ENCODE measurements at places on chromosomes 2 and 18.

DNA sequence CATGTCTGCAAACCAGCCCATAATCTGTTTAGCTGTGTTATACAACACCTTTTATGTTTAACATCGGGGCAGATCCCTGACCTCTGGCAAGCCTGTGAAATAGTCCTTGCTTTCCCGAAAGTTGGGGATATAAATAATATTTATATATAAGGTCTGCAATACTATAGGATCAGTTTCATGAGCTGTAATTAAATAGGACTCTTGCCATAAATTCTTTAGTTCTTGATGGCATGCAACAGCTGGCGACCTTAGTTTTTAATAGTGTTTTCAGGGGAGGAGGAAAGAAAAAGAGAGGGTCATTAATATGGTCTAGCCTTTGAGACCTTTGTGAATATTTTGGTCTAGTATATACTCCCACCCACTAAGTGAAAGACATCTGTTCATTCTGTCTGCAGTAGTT is 166.5 kb downstream of the MTX2 start:
- DNase-seq, result no peak

GRCh38 chr18:28831908-28832307 is 655.0 kb upstream of the CDH2 start:
- DNase-seq, result no peak

DNA sequence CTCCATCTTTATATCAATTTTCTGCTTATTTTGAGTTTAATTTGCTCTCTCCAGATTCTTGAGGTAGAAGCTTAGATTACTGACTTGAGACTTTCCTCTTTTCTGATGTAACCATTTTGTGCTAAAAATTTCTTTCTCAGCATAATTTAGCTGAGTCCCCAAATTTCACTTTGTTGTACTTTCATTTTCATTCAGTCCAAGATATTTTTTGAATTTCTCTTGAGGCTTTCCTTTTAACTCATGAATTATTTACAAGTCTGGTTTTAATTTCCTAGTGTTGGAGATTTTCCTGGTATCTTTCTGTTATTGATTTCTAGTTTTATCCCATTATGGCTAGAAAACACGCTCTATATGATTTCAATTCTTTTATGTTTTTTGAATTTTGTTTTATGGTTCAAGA is 144.7 kb upstream of the PGAP1 start:
- DNase-seq, result no peak

DNA sequence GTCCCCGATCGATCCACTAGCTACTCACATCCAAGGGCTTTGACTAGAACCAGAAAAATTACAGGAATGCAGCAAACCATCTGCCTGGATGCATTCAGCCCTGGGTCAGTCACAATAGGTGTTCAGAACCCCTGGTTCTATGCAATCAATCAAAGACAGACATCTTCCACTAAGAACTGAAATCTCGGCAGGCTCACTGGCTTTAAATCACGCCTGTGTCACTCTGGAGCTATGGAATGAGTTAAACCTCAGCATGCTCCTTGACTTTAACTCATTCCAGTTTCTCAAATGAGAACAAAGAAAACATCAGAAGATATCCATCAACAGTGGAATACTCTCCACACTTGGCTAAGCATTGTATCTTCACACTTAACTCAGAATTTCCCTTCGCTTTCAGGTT is 68.1 kb upstream of the SPTBN1 start:
- DNase-seq, result no peak

DNA sequence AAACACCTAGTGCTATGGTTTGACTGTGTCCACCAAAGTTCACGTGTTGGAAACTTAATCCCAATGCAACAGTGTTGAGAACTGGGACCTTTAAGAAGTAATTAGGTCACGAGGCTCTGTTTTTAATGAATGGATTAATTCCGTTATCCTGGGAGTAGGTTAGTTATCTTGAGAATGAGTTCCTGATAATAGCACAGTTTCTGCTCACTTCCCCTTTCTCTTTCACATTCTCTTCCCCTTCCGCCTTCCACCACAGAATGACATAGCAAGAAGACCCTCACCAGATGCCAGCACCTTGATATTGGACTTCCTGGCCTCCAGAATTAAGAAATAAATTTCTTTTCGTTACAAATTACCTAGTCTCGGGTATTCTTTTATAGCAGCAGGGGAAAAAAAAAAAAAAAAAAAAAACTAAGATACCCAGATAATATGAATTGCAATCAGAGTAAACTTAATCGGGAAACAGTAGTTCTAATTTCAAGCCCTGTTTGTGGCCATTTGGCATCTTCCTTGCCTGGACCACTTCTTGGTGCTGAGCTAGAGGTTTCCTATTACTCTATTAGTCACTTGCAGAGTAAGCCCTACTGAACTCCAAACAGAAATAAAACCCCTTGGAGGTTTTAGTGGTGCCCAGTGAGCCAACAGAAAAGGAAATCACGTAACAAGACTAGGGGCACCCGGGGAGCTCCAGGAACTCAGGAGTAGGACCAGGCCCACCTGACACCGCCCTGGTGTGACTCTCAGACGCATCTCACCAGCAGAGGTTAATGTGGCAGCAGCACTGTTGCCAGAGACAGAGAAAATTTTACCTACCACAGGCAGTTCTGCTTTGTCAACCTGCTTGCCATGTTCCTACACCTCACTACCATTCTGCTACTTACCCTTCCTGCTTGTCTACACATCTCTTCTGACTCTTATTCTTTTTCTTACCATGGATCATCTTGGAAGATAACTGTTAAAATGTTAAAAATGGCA is 147.6 kb upstream of the CAB39 start:
- no peak for DNase-seq

DNA sequence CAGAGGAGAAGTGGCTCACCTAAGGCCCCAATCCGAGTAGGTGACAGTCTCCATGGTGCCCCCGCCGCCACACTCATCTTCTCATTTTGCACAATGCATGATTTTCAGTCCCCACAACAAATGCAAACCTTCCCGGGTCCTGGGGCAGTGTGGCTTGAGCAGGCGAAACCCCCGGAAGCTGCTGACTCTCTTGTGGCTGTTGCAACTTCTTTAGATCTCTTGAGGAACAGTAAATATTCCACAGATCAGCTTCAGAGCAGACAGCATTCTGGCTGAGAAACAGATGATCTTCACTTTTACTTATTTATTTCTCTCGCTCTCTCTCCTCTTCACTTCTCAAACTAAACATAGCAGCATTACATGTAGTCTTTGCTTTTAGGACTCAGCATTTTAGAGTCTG is 51.9 kb downstream of the ASAP2 start:
- no peak for DNase-seq

DNA sequence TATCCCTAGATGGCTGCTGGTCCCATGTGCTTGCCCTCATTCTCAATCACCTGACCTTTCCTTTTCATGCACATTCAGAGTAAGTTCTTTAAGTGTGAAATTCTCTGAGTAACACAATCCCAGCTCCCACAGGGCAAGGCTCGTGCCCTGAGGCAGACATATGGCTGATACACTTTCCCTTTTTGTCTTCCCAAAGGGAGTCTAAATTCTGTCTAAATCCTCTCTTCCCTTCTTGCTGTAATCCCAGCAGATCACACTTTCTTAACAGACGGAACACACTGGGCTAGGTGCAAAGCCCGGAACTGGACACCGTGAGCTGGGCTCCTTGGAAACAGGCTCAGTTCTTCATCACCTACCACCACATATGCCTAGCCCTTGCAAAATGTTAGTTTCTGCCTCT is 147.6 kb downstream of the GALNT14 start:
- no peak for DNase-seq

GRCh38 chr2:236568068-236568921 is 1.3 kb upstream of the ACKR3 start:
- DNase-seq, result peak; percentile 35

GRCh38 chr2:241573741-241574140 is 15.2 kb downstream of the BOK start:
- no peak for DNase-seq

DNA sequence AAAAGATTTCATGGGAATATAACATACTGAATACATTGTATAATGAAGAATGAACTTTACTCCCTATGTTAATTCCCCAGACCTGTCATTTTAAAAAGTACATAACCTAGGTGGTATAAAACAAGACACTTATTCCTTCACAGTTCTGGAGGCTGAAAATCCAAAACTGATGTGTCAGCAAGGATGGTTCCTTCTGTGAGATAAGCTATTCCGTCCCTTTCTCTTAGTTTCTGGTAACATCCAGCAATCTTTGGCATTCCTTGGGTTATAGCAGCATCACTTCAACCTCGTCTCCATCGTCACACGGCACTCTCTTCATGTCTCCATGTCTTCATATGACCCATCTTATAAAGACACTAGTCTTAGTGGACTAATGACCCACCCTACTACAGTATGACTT is 93.9 kb downstream of the ASXL2 start:
- no peak for DNase-seq

GRCh38 chr18:68723539-68723938 is 8.6 kb upstream of the TMX3 start:
- DNase-seq, result no peak

- DNase-seq, result peak; percentile 73
These were observed 41.6 kb downstream of the PKDCC start for GRCh38 chr2:42089340-42089925.

DNA sequence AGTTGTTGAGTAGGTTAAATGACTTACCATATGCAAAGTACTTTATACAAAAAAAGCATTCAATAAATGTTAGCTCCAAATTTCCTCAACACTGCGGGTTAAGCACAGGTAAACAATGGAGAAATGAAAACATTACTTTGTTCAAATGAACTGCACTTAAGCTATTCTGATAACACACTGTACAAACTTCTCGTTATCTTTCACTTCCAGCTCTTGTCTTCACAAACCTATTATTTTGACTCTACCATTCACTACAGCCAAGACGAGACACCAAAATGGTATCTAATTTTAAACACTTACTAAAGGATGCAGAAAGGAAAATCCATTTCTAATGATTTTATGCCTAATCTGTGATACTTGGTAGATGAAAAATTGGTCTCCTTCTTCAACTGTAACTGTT is 43.8 kb downstream of the SLC40A1 start:
- no peak for DNase-seq

DNA sequence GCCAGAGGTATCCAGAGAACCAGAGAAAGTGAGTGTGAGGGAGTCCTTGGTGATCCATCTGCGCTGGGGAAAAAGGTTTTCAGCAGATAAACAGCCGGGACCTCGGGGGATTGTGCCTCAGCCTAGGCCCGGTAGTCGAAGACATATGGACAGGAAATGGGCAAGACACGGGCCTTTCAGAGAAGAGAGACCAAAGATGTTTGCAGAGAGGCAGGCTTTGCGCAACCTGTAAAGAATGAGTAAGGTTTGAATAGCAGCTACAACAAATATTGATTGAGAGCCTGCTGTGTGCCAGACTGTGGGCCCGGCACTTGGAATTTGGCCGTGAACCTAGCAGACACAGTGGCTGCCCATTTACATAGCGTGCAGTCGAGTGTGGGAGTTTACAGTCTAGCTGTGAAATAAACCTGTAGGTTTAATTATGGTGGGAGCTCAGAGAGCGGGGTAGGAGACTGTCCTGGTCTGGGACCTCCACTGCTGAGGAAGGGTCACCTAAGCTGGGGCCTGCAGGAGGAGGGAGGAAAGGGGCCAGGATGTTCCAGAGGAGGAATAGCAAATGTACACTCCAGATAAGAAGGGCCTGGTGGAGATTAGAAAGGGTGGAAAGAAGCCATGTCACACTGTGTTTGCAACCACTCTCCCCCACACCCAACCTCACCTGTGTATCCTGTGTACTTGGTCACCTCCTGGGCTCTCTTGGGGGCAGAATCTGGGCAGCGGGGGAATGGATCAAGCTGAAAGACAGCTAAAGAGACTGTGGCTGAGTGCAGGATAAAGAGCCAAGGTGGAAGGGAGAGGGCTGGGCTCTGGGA is 3.0 kb downstream of the SH2D6 start:
- no peak for DNase-seq

DNA sequence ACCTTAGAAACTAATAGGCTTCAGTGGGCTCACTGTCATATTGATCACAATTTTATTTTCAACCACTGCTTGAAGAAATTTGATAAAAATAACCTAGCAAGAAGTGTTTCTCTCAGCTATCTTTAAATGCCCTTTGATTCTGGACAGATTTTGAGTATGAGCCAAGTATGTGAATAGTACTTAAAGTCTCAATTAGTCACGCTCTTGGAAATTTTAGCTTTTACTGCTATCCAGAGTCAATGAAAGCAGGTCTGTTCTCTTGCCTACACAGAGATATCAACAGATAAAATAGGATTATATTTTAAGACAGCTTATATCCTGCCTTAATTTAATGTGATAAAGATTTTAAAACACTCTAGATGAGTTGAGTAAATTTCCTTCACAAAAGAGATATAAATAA is 337.3 kb downstream of the CBLN2 start:
- no peak for DNase-seq
